ENCODE measurements at places on chromosomes 7 and 10.
A peak's percentile ranks its signal among the peaks of the same experiment; 100 is the strongest.

DNA sequence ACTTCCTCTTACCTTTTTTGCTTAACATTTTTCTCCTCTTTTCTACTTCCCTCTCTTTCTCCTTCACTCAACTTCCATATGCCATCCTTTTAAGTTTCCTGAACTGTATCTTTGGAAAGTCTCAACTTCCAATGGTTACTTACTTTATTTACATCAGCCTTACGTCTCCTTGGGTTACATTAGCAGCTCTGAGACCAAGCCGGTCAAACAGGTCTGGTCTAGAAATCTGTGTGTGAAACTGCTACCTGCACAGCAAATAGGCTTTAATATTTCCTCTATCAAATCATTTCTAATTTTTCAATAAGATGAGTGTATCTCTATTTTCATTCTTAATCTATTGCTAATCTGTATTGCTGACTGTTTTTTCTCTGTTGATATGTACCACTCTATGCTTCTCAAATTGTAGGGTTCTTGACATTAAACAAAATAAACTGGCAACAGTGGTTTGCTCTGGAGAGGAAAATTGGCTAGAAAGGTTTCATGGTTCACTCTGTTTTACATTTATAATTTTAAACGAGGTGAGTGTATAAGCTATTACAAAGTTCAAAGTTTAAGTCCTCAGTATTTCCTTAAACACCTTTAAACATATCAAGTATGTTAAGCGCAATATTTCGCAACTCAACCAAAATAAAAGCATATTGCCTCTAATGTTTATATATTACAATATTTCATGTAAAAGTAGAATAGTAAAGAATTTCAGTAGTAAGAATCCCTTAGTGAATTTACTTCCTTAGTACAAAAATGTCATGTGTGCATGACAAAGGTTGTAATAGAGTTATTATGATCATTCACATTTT, 3.6 kb upstream of the SEMA3C start:
- DNase-seq: no peak

GRCh38 chr7:155803418-155804376, 8.6 kb downstream of the SHH start:
- DNase-seq: no peak

GRCh38 chr7:83060218-83060617, 102.5 kb downstream of the PCLO start:
- peak; percentile 76 for DNase-seq

- no peak for DNase-seq
Measured at GRCh38 chr10:59633063-59633462, 76.6 kb downstream of the SLC16A9 start.

DNA sequence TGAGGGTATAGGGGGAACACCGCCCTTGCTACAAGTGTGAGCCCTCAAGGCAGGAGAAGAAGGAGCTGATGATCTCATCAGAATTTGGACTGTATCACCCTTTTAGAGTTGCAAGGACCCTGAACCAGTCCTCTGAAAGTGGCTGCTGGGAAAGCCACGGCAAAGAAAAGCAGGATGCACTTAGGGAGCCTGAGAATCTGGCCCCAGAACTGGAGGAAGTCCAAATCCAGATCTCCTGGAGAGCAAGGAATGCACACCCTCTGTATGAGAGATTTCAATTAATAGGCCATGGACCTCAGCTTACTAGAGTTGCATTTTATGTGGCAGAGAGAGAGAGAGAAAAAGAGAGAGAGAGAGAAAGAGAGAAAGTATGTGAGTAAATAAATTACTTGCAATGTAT, 662.9 kb downstream of the CCSER2 start:
- no peak for DNase-seq
